ENCODE measurements at places on chromosomes 2 and 18.

DNA sequence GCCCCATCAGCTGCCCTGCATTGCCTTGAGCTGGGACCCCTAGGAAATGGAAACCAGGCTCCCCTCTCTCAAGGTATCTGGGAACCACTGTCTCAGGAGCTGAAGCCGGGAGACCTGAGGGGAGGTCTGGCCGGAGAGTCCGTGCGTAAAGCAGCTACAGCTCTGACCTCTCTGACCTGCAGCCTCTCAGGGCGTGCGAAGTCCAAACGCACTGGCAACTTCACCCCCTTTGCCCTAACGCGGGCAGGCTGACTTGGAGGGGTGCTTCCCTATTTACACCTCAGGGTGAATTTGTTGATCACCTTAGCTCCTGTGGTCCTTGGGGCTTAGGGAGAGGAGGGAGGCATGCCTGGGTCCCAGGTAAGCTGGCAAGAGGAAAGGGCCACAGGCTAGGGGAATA lies 17.5 kb downstream of the SIGLEC15 start:
- no peak for DNase-seq

DNA sequence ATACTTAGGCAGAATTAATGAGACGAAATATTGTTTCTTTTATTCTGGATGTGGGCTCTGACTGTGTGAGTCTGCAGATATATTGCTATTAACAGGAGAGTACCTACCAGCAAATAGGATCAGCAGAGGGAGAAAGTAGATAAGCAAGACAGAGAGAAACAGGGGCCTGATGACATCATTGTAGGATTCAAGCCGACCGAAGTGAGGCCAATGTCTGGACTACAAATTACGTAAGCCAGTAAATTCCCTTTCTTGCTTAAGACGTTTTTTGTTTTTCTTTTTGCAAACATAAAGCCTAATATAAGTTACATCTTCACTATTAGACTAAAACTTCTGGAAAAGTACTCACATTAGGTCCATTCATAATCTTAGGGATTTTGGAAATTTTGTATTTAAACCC lies 21.4 kb upstream of the PTPRM start:
- DNase-seq = no peak

GRCh38 chr18:32373505-32373904 lies 97.2 kb downstream of the GAREM1 start:
- no peak for DNase-seq

DNA sequence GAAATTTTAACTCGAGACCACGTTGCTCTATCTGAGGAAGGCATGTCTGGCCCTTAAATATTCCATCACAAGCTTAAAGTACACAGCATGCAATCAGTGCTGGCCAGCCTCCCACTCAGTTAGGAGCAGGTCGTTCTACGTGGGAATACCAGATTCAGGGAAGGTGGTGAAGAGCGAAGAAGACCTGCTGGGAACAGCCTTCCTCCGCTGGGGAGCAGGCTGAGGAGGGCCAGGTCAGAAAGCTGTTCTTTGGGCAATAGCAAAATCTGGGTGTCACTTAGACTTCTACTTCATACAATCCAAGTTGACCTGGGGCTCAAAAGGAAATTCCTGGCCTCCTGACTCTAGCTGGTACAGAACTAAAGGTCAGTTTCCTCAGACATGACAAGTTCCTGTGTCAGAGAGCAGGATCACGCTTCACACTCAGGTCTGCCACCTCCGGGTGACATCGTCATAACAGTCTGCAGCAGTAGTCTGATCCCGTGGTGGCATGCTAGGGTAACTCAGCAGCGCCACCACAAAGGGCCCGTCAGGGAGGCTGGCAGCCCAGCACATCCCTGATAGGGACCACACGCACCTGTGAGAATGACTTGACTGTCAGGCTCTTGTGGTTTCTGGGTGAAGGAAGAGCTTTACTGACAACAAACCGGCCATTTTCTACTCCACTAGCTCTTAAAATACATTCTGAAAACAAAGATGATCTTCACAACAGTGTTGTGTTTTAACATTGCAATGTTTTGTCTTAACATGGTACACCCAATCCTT lies 35.2 kb upstream of the NAPG start:
- DNase-seq = peak; percentile 82

GRCh38 chr2:39413063-39413737 lies 23.9 kb downstream of the MAP4K3 start:
- DNase-seq = no peak

DNA sequence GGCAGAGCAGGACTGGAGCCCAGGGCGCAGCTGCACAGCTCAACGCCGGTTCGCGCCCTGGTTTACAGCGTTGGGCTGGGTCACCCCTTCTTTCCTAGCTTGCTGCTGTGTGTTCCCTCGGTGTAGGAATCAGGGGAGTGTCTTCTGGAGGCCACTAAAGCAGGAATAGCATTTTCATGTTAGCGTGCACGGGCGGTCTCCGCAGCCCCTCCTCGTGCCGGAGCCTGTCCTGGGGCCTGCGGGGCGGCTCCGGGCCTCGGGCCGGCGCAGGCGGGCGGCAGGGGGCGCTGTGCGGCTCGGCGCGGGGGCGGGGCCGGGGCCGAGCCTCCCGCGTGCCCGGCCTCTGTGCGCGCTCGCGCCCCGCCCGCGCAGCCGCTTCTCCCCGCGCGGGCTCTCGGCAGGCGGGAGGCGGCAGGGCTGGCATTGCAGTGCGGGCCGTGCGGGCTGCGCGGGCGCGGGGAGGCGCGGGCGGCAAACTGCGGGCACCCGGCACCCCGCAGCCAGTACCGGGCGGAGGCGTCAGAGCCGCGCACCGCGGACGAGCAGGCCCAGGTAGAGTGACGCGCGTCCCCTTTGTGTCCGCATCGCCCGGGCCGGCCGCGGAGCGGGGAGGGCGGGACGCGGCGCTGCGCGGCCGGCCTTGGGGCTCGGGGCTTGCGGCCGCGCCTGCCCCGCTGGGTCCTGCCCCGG lies at the start of gene RNF144A:
Gene RNF144A, plus strand, starts transcription at position 342 of the 690 bp plus-strand sequence. CDS start 79,515 bp downstream, outside the sequence.
- DNase-seq = peak; percentile 88

DNA sequence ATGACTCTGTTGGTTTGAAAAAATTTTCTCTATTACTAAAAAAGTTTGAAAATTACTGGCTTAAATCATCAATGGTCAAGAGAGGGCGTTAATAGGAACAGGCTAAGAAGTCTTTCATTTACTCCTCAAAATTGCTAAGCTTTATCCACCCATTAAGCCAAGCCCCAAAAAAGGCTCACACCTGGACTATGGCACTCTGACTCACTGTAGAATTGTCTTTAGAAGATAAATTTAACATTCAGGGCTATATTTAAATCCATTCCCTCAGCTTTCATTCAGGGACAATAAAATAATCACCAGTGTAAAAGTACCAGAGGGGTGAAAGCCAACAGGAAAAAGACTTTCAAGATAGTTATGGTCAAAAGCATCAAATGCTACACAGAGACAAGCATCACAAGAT lies 80.0 kb downstream of the SESTD1 start:
- DNase-seq = no peak

- DNase-seq = no peak
These were observed 282.4 kb upstream of the SLC14A2 start for GRCh38 chr18:45332871-45333270.

GRCh38 chr2:208356846-208357574 lies 49.6 kb upstream of the PTH2R start:
- no peak for DNase-seq

- no peak for DNase-seq
These were observed 342.4 kb downstream of the AKAIN1 start for GRCh38 chr18:4854671-4855070.

DNA sequence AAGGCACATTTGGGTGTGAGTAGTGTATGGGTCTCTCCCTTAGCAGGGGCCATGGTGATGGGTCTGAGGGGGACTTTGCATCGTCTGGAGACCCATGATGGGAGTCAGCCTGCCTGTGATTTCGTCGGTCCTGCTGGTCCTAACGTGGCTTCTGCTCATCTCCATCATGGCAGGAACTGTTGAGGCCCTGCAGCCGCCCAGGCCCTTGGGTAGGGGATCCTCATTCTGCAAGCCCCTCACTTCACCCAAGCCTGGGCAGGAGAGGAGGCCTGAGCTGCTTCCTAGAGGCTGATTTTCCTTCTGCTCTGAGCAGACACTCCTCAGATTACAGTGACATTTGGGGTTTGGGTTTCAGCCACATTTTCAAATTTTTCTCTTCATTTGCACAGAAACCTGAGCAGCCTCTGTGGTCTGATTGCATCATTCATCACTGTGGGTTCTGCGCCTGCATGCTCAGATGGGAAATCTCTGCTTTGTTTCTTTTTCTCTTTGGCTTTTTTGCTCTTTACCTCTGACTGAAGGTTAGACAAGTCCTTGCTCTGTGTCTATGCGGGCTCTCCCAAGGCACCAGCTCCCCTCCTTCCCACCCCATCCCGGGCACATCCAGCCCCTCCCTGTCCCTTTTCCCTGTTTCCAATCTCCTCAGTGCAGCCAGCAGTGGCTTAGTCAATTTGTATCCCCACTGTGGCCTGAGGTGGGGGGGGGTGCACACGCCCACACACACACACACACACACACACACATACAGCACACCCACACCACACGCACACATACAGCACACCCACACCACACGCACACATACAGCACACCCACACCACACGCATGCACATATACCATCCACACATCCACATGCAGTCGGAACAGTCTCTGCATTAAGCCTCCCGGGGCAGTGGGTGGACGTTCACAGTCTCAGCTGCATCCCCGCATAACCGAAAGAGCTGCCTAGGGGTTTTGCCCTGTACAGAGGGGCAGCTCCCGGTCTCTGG lies 305.4 kb upstream of the HS6ST1 start:
- peak; percentile 51 for DNase-seq

DNA sequence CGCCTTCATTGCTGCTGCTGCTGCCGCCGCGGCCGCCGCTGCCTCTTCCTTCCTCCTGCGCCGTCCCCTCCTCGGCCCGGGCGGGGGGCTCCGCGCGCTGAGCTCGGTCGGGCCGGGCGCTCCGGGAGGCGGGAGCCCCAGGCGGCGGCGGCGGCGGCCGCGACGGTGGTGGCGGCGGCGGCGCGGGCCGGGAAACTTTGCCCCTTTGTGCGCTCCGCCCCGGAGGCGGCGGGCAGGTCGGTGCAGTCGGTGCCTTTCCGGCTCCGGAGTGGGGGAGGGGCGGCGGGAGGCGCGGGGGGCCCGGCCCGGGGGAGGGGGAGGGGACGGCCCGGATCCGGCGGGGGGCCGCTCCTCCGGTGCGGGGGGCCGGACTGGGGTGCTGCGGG lies 205 bp downstream of the TET3 start:
- DNase-seq = peak; percentile 72

DNA sequence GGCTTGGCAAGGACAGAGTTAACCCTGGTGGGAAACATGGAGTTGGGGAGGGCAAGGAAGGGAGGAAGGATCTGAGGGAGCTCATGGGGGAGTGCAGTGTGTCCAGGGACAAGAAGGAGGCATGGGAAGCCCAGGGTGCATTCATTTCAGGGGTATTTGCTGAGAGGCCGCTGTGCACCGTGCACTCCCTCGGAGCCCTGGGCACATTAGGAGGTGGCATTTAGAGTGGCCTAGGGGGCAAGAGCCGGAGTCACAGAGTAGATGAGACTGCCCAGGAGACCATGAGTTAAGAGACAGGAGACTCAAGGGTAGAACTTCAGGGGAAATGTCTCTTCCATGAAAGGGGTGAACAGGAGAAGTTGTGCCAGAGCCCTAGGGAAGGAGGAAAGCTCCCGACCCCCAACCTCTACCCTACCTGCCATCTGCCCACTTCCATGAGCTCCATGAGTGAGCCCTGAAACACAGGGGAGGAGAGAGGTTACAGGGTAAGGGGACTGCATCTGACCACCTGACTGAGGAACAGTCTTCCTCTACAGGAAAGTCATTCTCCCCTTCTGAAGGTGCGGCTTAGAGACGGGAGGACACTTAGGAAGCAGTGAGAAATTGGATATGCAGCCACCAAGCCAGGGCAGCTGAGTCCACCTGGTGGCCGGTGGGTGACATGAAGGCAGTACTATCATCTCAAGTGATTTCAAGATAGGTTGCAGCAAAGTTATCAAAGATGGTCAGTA lies 58.5 kb upstream of the COPS8 start:
- DNase-seq = peak; percentile 26

- no peak for DNase-seq
These were observed 94.0 kb downstream of the BIRC6 start for GRCh38 chr2:32450851-32451250.

DNA sequence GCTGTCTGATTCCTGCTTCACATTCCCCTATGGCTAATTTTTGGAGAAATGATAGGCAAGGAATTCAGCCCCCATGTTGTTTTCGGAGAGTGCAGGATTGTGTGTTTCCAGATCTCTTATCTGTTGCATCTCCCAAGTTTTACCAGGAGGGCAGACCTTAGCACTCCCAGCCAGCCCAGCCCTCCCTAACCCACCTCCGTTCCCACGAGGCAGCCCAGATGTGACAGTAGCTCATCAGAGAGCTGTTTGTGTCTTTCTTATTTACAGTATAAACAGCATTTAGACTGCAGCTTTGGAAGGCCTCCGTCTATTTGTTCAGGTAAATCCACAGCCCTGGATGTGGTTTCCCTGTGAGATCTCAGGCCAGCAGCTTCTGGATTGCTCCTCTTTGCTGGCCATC lies 91.6 kb downstream of the THNSL2 start:
- DNase-seq = no peak

DNA sequence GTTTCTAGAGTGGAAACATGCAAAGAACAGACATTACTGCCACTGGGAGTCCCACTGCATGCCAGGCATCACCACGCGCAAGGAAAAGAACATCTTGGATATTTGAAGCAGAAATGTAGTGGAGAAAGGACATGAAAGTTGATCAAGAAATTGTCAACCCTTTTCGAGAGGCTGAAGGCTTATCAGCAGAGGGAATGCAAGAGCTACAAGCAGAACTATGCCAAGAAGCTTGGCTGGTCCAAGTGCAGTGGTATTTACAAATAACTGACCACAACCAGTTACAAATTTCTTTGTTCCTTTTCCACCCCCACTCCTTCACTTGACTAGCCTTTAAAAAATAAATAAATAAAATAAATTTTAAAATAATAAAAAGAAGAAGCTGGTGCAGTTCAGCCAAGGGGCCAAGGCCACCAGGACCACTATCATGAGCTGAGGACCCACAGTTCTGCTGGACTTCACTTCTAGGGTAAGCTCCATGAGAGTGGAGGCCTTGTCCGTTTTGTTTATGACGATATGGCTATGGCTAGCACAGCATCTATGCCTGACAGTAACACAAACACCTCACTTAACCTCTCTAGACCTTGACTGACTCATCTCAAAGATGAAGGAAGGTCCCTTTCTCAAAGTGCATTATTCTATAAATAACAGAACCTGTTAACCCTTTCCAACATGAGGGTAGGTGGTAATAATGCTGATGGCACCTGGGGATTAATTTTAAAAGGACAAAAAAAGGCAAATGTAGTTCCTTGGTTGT lies 20.9 kb downstream of the MARCHF4 start:
- DNase-seq = no peak

- no peak for DNase-seq
These were observed 235.6 kb downstream of the ALPK2 start for GRCh38 chr18:58393295-58393694.

- DNase-seq = no peak
These were observed 736.6 kb upstream of the ZEB2 start for GRCh38 chr2:145256551-145256950.

GRCh38 chr2:225938991-225939390 lies 539.5 kb downstream of the NYAP2 start:
- DNase-seq = no peak

GRCh38 chr2:129459200-129459876 lies 520.1 kb upstream of the RAB6C start:
- DNase-seq = no peak

- DNase-seq = no peak
These were observed 393.2 kb upstream of the GALNT5 start for GRCh38 chr2:156864325-156864724.

Measured in activated T-cell treated with anti-CD3 and anti-CD28 coated beads, Interleukin-2, amount 50 U/mL, for 72 hours (primary cell).